ENCODE measurements at places on chromosomes 2 and 18.

GRCh38 chr18:38402509-38402908 is 836.9 kb upstream of the CELF4 start:
- H3K4me3 ChIP-seq, result no peak overlapping the region
- DNase-seq, result no peak
- H3K27ac ChIP-seq, result no peak overlapping the region
- no peaks in the 10 kb centered on the region for H3K4me1 ChIP-seq
- H3K27me3 ChIP-seq, result no peaks in the 10 kb centered on the region

DNA sequence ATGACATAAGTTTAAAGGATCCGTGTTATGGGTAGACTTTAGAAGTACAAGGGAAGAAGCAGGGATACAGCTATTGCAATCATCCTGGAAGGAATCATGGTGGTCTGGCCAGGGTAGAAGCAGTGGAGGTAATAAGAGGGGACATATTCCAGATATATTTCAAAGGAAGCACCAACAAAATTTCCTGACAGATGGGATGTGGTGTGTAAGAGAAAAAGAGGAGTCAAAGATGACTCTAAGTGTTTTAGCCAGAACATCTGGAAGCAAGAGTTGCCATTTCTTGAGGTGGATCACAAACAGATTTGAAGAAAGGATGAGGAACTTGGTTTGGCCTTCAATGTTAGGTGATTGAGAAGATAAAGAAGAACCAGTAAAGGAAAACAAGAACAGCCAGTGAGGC is 133.1 kb upstream of the CTAGE1 start:
- no peaks in the 10 kb centered on the region for H3K36me3 ChIP-seq
- no peak for DNase-seq
- peak overlapping the region; percentile 76 for H3K27ac ChIP-seq

DNA sequence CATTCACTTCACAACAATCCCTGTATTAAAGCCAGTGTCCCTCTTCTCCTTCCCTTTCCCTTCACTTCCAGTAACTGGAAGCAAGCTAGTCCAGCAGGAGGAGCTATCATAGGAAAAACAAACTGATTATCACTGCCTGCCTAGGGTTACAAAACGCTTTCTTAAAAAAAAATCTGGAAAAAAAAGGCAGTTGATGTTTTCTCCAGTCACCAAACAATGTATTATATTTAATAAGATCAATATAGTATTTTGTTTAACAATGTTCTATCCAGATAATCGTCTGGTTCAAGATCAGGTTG is 78.8 kb upstream of the ITGB6 start:
- DNase-seq, result no peak
- no peak overlapping the region for H3K4me3 ChIP-seq
- peaks cover 41% of the 10 kb centered on the region for H3K36me3 ChIP-seq
- peaks cover 22% of the 10 kb centered on the region for H3K4me1 ChIP-seq

DNA sequence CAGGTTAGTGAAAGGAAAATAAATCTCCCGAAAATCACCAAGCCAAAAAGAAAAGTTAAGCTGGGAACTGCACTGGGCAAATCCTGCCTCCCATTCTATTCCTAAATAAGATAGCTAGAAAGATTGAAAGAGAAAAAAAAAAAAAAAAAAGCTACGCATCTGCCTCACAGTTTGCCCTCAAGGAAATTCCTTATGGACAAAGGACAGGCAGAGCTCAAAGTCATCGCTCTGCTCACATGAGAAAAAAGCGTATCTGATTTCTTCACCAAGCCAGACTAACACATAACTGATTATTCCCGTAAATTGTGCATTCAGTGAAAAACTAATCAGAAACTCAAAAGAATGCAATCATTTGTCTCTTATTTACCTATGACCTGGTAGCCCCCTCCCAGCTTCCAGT is 50.0 kb downstream of the PUM2 start:
- H3K4me3 ChIP-seq, result no peak overlapping the region
- no peak for DNase-seq
- no peaks in the 10 kb centered on the region for H3K27me3 ChIP-seq
- H3K27ac ChIP-seq, result no peak overlapping the region

DNA sequence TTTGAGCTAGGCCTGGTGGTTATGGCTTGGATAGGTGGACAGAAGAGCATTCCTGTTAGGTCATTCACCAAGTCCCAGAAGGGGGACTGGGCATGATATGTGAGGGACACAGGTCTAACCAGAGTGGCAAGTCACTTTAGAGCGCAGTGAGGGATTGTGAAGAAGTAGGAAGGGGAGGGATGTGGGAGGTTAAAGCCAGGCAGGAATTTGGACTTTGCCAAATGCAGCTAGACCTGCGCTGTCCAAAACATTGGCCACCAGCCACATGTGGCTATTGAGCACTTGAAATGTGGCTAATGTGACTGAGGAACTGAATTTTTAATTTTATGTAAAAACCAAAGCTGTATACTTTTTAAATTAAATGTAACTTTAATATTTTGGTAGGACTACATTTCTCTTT is 23.7 kb downstream of the GCKR start:
- H3K4me1 ChIP-seq, result no peaks in the 10 kb centered on the region
- no peaks in the 10 kb centered on the region for H3K36me3 ChIP-seq
- no peak for DNase-seq
- H3K4me3 ChIP-seq, result no peak overlapping the region
- H3K27ac ChIP-seq, result no peak overlapping the region

DNA sequence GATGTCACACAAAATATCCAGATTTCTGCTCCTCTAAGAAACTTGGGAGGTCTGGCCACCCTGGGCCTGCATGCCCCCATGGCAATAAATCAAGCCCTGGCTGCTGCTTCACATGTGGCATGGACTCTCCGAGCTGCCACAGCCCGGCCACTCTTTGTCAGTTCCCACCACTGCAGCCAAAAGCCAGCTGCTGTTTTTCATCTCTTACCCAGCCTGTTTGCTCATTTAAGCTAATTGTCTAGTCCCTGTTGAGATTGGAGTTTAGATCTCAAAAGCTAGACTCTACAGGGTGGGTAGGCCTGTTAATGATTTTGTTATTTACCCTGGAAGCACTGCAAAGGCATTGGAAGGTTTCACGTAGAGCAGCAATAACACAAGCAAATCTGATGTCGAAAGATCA is 20.9 kb upstream of the ANXA4 start:
- no peak overlapping the region for H3K27ac ChIP-seq
- H3K4me1 ChIP-seq, result no peaks in the 10 kb centered on the region
- no peak overlapping the region for H3K4me3 ChIP-seq

DNA sequence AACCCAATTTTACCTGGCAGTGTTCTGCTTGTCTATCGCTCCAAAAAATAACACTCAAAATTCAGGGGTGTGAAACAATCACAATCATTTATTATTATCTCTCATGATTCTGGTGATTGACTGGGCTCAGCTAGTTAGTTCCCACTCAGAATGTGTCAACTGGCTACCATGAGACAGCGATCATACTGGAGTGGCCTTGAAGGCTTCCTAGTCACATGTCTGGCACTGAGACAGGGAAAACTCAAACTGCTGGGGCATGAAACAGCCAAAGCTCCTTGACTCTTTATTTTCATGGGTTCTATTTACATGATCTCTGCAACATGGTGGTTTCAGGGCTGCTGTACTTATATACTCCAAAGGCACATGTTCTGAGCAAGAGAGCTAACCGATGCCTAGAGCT is 6.2 kb upstream of the ANXA4 start:
- peak; percentile 45 for DNase-seq
- no peak overlapping the region for H3K4me3 ChIP-seq
- no peak overlapping the region for H3K27ac ChIP-seq

DNA sequence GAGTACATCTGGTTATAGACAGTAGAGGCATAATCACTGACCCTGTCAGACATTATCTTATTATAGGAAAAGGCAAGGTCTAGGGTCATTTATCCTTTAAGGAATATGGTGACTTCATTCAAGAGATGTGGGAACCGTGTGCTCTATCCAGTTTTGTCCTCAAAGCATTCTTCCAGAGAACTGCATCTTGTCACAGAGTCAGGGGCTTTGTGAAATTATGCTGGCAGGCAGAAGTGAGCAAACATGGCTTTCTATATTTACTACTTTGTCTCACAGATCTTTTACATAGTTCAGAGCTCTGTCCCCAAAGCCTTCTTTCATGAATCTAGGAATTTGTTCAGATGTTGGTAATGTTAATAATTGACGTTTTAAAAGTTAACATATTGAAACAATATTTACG is 177.4 kb downstream of the ASXL3 start:
- H3K27ac ChIP-seq, result no peak overlapping the region
- H3K4me3 ChIP-seq, result no peak overlapping the region
- no peaks in the 10 kb centered on the region for H3K27me3 ChIP-seq
- H3K4me1 ChIP-seq, result no peaks in the 10 kb centered on the region
- DNase-seq, result no peak

GRCh38 chr18:11747286-11747685 is 58.2 kb downstream of the GNAL start:
- H3K4me3 ChIP-seq, result no peak overlapping the region
- H3K27ac ChIP-seq, result no peak overlapping the region
- H3K4me1 ChIP-seq, result no peaks in the 10 kb centered on the region
- H3K36me3 ChIP-seq, result no peaks in the 10 kb centered on the region
- H3K27me3 ChIP-seq, result peaks cover 37% of the 10 kb centered on the region

DNA sequence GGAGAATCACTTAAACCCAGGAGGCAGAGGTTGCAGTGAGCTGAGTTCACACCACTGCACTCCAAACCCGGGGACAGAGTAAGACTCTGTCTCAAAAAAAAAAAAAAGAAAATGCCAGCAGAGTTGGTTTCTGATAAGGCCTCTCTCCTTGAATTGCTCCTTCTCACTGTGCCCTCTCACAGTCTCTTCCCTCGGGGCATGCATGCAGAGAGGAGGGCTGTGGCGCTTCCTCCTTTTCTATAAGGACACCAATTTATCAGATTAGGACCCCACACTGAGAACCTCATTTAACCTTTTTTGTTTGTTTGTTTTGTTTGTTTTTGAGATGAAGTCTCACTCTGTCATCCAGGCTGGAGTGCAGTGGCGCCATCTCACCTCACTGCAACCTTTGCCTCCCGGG is 110.5 kb downstream of the ZFP36L2 start:
- peaks cover 4% of the 10 kb centered on the region for H3K4me1 ChIP-seq
- H3K27me3 ChIP-seq, result no peaks in the 10 kb centered on the region
- no peaks in the 10 kb centered on the region for H3K36me3 ChIP-seq
- H3K4me3 ChIP-seq, result no peak overlapping the region
- no peak for DNase-seq

GRCh38 chr2:160884056-160884455 is 276.2 kb upstream of the TANK start:
- no peak overlapping the region for H3K27ac ChIP-seq
- no peak for DNase-seq
- H3K4me1 ChIP-seq, result no peaks in the 10 kb centered on the region

DNA sequence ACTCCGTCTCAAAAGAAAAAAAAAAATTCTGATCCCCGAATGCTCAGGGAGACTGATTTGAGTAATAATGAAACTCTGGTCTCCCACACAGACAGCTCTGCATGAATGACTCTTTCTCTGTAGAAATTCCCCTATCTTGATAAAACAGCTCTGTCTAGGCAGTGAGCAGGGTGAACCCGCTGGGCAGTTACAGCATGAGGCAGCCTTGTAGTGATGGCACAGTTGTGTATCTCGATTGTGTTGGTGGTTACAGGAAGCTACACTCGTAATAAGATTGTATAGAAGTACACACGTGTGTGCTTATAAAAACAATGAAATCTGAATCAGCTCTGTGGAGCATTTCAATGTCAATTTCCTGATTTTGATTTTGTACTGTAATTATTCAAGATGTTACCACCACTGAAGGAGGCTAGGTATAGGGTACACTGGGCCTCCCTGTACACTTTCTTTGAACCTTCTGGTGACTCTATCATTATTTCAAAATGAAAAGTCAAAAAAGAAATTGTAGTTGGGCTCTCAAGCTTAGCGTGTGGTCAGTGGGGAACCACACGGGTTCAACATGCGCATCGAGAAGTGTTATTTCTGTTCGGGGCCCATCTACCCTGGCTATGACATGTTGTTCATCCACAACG is 34.9 kb upstream of the ATP8B1 start:
- no peak overlapping the region for H3K4me3 ChIP-seq

- H3K27me3 ChIP-seq, result no peaks in the 10 kb centered on the region
- H3K4me3 ChIP-seq, result no peak overlapping the region
- DNase-seq, result no peak
- H3K27ac ChIP-seq, result no peak overlapping the region
- no peaks in the 10 kb centered on the region for H3K36me3 ChIP-seq
These were observed 33.5 kb downstream of the MRPS9 start for GRCh38 chr2:105071379-105071778.

DNA sequence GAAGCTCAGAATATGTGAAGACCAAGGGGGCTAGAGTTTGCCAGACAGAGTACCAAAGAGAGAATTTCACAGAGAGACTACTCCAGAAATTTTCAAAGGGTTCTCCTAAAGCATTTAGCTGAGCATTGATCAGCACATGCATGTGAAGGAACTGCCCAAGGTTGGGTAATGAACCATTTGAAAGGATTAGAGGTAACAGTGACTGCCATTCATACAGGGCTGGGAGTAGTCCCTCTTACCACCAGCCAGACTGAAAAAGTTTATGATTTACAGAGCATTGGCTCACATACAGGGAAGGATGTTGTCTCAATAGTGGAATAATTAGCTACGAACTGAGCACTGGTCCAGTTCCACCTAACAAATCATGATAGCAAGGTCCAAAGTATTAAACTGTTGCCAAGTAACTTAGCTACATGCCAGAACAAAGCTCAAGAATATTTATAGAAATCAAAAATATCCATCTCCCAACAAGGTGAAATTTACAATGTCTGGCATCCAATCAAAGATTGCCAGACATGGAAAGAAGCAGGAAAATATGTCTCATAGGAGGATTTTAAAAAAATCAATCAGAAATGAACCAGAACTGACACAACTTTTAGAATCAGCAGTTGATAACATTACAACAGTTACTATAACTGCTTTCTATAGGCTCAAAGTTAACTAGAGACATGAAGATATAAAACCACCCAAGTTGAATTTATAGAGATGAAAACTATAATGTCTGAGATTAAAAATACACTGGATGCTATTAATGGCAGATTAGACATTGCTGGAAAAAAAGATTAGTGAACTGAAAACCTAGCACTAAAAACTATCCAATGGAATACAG is 25.7 kb upstream of the RNF103 start:
- no peaks in the 10 kb centered on the region for H3K27me3 ChIP-seq
- H3K4me3 ChIP-seq, result no peak overlapping the region
- no peaks in the 10 kb centered on the region for H3K36me3 ChIP-seq
- no peak for DNase-seq
- H3K4me1 ChIP-seq, result no peaks in the 10 kb centered on the region

DNA sequence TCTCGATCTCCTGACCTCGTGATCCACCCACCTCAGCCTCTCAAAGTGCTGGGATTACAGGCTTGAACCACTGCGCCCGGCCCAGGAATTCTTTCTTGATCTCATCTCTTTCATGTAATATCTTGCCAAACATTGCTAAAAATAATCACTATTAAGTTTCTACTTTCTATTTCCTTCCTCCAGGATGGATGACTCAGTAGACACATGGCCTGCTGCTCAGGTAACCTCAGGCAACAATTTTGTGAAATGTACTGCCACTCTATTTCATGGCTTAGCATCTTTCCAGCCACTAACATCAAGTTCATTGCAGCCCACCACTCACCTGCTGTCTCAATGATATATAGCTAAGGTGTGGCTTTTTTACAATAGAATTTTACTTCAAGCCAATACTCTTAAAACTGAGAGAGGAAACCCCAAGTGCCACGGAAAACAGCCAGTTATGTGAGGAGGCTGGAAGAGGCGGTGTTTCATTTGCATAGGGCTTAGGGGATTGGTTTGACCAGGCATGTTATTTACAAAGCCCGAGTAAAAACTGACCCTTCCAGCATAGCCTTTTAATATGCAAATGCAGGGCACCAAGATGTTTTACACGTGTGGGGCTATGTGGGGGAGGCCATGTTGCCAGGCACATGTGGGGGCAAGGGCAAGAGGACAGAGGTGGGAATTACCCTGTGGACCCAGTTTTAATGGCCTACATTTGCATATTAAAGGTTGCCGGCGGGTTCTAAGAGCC is 11.3 kb upstream of the SUMO1 start:
- H3K27me3 ChIP-seq, result no peaks in the 10 kb centered on the region
- H3K4me3 ChIP-seq, result no peak overlapping the region
- H3K4me1 ChIP-seq, result no peaks in the 10 kb centered on the region
- DNase-seq, result no peak
- no peak overlapping the region for H3K27ac ChIP-seq

Data from adrenal gland (tissue), 19 donors.